Testis (tissue), 5 donors: ENCODE measurements at places on chromosomes 1 and 21. TPM values are rescaled to one million over a fixed set of nuclear protein-coding genes. Genes with fewer than 3 reads are reported as not detected.
A peak's percentile ranks its signal among the peaks of the same experiment; 100 is the strongest.

- DNase-seq, result peak; percentile 37
Measured at GRCh38 chr21:34996304-34997101, 52.6 kb downstream of the RUNX1 start.

The LCE1B gene
- polyA plus RNA-seq, result not detected

- no peak for DNase-seq
Measured at GRCh38 chr1:201506092-201506491, 831 bp downstream of the CSRP1 start.

The CYP4Z1 gene
- polyA plus RNA-seq, result 1.0 TPM

DNA sequence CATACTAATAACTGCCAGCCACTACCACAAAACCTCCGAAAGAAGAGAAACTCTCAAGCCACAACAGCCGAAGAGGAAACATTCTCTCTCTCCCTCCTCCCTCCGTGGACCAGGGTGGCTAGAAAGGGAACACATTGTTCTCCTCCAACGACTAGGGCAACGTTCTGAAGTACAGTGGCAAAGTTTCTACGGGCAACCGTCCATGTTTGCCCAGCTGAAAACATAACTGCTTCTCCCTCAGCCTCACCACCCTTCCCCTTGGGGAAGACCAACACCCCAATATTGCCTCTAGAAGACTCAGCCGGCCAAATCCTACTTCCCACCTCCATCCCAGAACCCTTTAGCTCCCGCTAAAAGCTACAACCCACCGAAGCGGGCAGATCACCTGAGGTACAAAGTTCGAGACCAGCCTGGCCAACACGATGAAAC, 2.0 kb downstream of the GLUL start:
- no peak for DNase-seq

The GNG12 gene
- 39.3 TPM for polyA plus RNA-seq

GRCh38 chr1:28591708-28592320, at the start of gene RAB42:
RAB42 (plus strand) TSS chr1:28592265; CDS start chr1:28592512, 247 bp downstream.
- DNase-seq, result peak; percentile 32

DNA sequence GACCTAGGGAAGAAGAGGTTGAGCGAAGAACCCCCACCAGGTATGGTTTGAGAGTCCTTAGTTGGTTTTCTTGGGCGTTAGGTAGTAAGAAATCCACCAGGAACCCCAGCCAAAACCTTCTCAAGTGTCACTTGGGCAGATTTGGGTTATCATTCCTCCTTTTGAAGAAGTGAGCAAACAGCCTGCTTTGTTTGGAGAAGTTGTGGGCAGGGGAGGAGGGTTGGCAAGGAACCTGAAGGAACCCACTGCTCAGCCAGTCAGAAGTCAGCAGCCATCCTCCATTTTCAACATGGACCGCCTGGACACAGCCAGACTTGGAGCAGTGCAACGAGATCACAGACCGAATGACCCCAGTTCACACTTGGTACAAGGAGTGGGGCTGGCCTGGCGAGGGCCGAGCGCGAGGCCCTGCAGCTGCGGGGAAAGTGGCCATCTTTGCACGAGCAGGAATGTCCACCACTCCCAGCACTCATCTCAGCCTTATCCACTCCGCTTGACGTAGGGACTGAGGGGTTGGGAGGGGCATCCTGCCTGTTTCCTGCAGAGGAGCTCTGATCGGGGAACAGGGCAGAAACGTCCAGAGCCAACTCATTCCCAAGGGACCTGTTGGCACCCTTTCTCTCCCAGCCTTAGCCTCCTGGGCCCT, 7.2 kb downstream of the ADPRS start:
- DNase-seq, result no peak

GRCh38 chr1:181479137-181479745, 4.1 kb upstream of the CACNA1E start:
- peak; percentile 68 for DNase-seq

DNA sequence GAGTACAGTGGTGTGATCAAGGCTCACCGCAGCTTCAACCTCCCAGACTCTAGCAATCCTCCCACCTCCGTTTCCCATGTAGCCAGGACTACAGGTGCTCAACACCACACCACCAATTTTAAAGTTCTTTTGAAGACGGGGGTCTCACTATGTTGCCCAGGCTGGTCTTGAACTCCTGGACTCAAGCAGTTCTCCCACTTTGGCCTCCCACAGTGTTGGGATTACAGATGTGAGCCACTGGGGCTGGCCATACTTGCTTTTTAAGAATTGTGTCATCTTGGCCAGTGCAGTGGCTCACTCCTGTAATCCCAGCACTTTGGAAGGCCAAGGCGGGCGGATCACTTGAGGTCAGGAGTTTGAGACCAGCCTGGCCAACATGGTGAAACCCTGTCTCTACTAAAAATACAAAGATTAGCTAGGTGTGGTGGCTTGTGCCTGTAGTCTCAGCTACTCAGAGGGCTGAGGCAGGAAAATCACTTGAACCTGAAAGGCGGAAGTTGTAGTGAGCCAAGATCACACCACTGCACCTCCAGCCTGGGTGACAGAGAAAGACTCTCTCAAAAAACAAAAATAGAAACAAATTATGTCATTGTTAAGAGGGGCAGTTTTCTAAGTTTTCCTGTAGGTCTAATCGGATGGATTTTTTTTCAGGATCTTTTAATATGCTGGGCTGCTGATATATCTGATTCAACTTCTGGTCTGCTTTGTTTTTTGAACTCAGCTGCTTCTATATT, 18.7 kb downstream of the AK4 start:
- no peak for DNase-seq

- DNase-seq, result no peak
Measured at GRCh38 chr1:51175278-51175677, 60.8 kb upstream of the RNF11 start.
